Naive thymus-derived CD8-positive, alpha-beta T cell (primary cell): ENCODE measurements at places on chromosomes 3 and 15.

DNA sequence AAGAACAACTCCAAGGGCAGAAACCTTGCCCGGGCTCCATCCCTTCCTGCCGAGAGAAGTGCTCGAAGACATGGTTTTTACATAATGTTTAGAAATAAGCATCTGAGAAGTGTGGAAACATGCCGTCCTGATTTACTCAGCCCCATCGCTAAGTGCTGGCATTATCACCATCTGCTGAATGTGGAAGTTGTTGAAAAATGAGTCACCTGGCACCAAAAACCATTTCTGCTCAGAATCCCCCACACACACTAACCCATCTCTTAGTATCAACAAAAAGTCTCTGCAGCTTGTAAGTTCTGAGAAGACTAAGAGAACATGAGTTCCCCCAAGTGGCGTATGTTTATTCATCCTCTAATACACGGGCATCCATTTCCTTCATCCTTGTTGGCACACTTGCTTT is 51.0 kb upstream of the ARL8B start:
- DNase-seq: no peak

GRCh38 chr15:83954506-83954905 is 281.1 kb upstream of the GOLGA6L4 start:
- DNase-seq: no peak

DNA sequence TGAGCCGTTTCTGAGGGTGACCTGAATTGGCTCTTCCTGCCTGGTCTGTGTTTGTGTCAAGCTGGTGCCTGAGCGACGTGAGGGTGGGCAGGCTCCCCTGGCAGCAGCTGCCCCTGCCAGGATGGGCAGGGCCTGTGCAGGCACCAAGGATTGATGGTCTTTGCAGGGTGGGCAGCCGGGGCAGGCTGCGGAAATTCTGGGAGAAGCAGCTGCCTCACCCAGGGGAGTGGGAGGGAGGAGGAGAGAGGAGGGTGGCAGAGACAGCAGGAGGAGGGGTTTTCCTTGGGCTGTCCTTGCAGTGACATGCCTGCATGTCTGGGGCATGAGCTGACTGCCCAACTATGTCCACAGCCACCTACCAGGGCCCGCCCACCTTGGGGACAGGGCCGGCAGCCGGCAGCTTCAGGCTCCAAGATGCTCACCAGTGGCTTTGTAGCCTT is 27.9 kb upstream of the SLC6A6 start:
- DNase-seq: no peak

DNA sequence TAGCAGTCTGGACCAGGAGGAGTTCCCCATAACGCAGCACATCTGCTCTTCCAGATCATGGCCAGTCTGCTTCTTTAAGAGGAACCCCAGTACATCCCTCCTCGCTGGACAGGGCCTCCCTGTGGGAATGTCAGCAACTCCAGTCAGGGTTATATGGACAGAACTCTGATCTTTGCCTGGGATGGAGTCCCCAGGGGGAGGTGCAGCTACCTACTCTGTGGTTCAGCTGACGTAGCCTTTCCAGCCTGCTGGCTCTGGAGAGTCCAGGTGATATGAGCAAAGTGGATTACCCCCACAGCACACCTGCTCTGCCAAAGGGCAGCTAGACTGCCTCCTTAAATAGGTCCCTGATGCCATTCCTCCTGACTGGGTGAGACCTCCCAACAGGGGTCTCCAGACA is 417.1 kb upstream of the EPHA3 start:
- DNase-seq: no peak

- DNase-seq: no peak
Measured at GRCh38 chr15:97966246-97966645, 5.7 kb downstream of the ARRDC4 start.

- no peak for DNase-seq
Measured at GRCh38 chr3:16484984-16485383, 28.5 kb downstream of the RFTN1 start.

DNA sequence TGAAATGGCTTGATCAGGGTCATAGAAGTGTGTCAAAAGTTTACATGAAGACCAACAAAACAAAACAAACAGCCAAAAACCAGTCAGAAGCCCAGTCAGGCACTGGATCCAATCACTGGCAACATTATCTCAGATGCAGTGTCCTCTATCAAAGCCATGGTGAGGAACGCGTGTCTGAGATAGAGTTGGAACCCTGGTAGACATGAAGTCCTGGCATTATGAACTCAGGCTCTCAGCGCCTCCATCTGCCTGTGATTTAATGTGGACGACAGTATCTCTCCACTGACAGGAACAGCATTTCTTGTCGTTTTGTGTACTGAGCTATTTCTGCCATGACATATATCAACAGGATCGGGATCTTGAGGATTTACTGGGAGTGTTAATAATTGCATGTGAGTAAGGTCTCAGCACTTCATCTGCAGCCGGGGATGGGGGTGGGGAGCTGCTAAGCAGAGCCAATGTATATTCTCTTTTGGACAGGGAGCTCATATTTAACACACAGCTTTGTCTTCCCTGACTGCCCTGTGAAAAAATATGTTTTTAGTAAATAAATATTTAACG is 1120.0 kb downstream of the IGSF11 start:
- DNase-seq: no peak

- no peak for DNase-seq
Measured at GRCh38 chr3:142651711-142652110, 55.5 kb downstream of the PLS1 start.

- no peak for DNase-seq
Measured at GRCh38 chr3:46017720-46018119, 9.6 kb downstream of the XCR1 start.

- no peak for DNase-seq
Measured at GRCh38 chr15:70853318-70853972, 512 bp downstream of the LARP6 start.
